NCI-H69 (cell line): ENCODE measurements at places on chromosomes 13 and 19.

- DNase-seq = no peak
Observed at GRCh38 chr19:16012552-16012951, 63.7 kb upstream of the TPM4 start.

- DNase-seq = no peak
Observed at GRCh38 chr13:93345770-93346169, 119.2 kb downstream of the GPC6 start.

DNA sequence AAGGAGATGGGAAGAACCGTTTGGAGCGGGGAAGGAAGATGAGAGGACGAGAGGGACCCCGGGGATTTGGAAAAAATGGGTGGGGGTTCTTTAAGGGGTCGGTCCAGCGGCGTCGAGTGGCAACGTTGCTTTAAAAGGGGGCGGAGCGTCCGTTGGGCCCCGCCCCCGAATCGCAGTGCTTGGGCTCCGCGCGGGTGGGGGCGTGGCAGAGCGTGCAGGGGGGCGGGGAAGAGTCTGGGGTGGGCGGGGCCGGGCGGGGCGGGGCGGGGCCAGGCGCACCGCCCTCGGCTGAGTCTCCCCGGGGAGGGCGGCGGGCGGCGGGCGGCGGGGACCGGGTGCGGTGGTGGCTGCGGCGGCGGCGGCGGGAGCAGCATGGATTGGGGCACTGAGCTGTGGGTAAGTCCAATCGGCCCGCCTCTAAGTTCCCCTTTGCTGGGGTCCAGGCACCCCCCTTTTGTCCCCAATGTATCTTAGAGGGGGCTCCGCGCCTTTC is at the start of gene TRIP10:
Gene TRIP10 (plus strand): TSS at position 291 of the 493 bp plus-strand sequence. CDS start 82 bp downstream, at position 373.
- no peak for DNase-seq

DNA sequence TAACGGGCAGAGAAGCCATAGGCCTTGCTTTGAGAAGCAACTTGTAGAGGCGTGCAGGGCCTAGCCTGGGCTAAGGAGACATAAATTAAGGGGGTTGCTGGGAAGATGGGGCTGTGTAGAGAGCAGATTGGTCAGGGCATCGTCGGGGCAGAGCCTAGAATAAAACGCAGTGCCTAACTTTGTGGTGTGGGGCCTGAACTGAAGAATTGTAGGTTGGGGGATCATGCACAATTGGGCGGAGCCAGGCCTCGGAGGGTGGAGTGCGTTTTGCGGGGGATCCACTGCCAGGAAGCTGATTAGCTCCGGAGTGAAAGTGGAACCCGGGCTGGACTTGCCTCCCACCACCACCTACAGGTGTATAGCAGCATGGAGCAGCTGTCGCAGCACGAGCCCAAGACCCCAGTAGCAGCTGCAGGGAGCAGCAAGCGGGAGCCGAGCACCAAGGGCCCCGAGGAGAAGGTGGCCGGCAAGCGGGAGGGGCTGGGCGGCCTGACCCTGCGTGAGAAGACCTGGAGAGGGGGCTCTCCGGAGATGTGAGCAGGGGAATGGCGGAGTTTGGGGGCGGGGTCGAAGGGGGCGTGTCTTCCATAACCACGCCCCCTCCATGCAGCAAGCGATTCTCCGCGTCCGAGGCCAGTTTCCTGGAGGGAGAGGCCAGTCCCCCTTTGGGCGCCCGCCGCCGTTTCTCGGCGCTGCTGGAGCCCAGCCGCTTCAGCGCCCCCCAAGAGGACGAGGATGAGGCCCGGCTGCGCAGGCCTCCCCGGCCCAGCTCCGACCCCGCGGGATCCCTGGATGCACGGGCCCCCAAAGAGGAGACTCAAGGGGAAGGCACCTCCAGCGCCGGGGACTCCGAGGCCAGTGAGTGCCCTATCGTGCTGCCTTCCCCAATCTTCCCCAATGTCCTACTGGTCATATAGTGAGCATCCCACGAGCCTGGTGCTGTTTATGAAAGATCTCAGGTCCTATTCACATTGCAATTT is 13.8 kb downstream of the DNASE2 start:
- DNase-seq = no peak

DNA sequence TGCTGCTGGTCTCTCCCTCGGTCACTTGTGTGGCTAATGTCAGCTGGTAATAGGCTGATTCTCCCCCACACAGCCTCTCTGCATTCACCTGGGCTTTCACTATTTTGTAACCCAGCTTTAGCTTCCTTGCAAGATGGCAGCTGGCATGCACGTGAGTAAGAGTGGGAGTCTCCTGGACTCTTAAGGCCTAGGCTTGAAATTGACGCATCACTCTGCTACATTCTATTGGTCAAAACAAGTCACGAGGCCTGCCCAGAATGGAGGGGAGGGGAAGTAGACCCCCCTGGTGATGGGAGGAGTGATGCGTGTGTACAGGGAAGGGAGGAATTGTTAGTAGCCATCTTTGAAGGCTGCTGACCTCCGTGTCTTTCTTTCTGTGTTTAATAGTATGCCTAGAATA is 24.9 kb upstream of the PNMA8B start:
- DNase-seq = no peak

- peak; percentile 35 for DNase-seq
Observed at GRCh38 chr19:604355-604754, 14.7 kb downstream of the HCN2 start.

- DNase-seq = no peak
Observed at GRCh38 chr19:6738787-6739389, 592 bp upstream of the TRIP10 start.

GRCh38 chr19:41930322-41930722 is 2.1 kb upstream of the ERFL start:
- DNase-seq = peak; percentile 31

GRCh38 chr19:16599655-16600346 is 27.6 kb upstream of the SLC35E1 start:
- DNase-seq = peak; percentile 10

DNA sequence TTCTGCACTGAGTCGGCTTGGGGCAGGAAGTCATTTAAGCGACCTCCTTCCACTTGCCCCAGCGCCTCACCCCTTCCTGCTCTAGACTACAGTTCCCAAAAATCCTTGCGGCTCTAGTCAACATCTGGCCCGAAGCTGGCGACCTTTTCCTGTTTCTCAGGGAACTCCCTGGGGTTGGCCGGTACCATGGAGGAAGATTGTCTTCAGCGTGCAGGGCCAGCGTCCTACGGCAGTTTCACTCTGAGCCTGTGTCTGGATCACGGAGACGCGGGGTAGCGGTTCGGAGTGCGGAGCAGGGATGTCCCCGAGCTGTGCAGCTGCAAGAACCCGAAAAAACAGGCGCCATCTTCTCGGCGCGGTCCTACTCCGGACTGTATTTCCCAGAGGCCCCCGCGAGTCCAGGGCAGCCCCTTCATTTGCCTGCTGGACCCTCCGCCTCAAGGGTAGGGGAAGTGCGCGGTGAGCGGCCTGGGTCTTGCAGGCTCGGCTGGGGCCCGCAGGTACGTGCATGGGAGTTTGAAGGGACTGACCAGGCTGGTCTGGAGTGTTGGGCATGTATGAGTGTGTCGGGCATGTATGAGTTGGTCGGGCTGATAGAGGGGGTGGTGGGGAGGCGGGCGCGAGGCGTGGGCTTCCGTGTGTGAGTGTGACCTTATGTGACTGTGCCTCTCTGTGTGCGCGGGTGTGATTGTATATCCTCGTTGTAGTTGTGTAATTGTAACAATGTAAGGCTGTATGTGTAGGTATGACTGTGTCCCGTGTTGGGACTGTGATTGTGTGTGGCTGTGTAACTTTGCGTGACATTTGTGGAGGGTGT is at the start of gene ZNF383:
Gene ZNF383 (plus strand): TSS at position 440 of the 817 bp plus-strand sequence. CDS start 12,240 bp downstream, outside the sequence.
- peak; percentile 96 for DNase-seq

DNA sequence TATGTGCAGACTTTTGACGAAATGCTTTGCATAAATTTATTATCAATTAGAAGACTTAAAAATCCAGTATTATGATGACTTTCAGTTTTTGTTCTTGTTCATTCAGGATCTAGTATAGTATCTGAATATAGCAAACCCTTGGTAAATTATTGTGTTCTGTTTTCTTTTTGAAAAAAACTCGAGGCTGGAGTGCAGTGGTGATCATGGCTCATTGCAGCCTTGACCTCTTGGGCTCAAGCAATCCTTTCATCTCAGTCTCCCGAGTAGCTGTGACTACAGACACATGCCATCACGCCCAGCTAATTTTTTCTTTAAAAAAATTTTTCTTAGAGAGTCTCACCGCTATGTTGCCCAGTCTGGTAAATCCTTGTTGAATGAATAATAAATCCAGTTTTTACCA is 4.6 kb downstream of the FARP1 start:
- DNase-seq = no peak

DNA sequence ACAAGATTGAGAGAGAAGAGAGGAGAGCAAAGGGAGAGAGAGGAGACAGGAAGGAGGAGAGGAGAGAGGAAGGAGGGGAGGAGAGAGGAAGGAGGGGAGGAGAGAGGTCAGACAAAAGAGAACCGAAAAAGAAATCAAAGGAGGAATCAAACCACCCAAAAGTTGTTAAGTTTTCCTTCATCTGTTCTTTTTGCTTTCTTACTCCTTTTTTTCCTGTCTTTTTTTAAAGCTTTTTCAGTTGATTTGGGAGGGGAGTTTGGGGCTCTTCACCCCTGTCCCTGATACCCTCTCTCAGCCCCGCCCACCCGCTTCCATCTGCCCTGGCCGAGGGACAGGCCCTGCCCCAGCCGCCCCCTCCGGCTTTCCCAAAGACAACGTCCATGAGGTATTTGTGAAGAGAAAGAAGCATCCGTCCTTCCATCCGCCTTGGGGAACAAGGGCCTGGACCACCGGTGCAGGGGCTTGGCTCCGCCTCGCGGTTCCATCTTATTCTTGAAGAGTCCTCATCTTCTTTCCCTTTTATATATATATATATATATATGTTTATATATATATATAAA is 13.3 kb downstream of the ZNF574 start:
- no peak for DNase-seq

- DNase-seq = peak; percentile 76
Observed at GRCh38 chr19:38736036-38736412, 8.2 kb downstream of the CAPN12 start.

- no peak for DNase-seq
Observed at GRCh38 chr19:48480183-48480557, 11.0 kb downstream of the CYTH2 start.

GRCh38 chr19:17688853-17689595 is 870 bp upstream of the UNC13A start:
- no peak for DNase-seq

- no peak for DNase-seq
Observed at GRCh38 chr13:93511011-93511410, 284.4 kb downstream of the GPC6 start.

GRCh38 chr13:107866032-107866940 is 349.1 kb downstream of the LIG4 start:
- DNase-seq = peak; percentile 87

DNA sequence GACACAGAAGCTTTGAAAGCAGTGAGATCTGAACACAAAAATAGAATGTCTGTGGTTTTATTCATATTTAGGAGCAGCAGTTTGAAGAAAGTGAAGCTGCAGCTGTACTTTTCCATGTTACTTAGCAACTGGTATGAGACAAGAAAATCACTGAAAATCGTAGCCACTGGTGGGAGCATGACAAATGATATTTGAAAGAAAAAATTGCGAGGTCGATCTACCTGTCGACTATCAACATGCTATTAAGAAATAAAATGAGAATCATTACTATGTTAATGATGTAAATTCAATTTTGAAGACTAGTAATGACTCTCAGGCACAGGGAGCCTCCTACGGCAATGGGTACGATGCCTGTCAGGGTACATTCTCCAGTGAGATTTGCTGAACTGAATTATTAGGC is 436.4 kb downstream of the SLITRK5 start:
- no peak for DNase-seq

GRCh38 chr13:20128459-20128931 is 32.4 kb downstream of the GJA3 start:
- no peak for DNase-seq

DNA sequence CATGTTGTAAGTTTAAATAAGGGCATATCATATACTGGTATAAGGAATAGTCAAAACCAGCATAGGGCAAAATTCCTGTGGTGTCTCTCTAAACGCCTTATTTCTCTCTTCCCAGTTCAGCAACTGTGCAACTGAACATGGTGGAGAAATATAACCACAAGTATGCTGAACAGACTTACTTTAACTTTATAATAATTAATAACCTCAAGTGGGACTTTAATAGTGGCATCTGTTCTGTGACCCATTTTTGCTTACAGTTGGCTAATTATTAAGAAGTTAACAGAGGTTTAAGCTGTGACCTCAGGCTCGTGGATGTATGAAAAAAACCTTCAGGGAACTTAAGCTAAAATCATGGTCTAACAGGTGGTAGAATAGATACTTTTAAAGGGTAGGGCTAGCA is 54.3 kb downstream of the MICU2 start:
- no peak for DNase-seq

GRCh38 chr19:14941189-14941588 is at the start of gene OR7C2:
OR7C2 (plus strand) TSS chr19:14941489; CDS start chr19:14941489, 0 bp downstream.
- no peak for DNase-seq

DNA sequence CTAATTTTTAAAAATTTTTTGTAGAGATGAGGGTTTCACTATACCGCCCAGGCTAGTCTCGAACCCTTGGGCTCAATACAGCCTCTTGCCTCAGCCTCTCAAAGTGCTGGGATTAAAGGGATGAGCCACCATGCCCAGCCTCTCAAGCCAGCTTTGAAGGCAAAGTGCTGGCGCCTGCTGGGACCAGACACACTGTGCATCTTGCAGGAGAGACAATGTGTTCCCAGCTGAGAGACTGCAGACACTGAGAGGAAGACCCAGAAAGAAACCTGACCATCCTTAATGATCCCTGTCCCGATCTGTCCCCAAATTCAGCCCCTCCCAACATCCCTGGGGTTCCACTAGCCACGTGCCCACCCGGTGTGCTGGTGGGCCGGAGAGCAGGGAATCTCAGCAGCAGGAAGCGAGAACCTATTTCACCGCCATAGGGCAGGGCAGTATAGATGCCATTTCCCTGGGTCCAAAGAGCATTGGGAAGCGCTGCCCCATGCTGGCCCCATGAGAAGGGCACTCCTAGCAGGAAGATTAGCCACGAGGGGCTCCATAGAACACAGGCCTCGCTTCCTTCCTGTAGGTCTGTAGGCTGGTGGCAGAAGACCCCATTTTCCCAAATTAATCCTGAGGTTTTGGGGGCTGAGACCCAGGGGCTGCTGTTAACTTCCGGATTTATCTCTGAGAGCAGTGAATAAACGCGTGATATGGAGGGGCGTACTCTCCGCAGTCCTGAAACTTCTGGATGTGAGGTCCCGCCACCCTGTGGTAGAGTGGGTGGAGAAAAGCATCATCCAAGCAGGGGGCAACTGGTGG is 968 bp downstream of the RAVER1 start:
- DNase-seq = no peak

- no peak for DNase-seq
Observed at GRCh38 chr13:76886005-76886291, 257 bp downstream of the KCTD12 start.

GRCh38 chr13:91470681-91471080 is 72.3 kb downstream of the GPC5 start:
- no peak for DNase-seq

- DNase-seq = no peak
Observed at GRCh38 chr13:86660090-86660489, 860.9 kb upstream of the SLITRK6 start.

- DNase-seq = no peak
Observed at GRCh38 chr19:35249848-35250711, 1.3 kb downstream of the LSR start.

GRCh38 chr13:97231118-97231828 is 9.1 kb downstream of the MBNL2 start:
- no peak for DNase-seq
